GM13976 (cell line): ENCODE measurements at places on chromosomes 6 and 20.
A peak's percentile ranks its signal among the peaks of the same experiment; 100 is the strongest.

GRCh38 chr6:17417817-17418216 lies 24.4 kb downstream of the CAP2 start:
- no peak for DNase-seq

GRCh38 chr6:163872335-163872734 lies 457.8 kb downstream of the QKI start:
- no peak for DNase-seq

GRCh38 chr6:52376763-52377162 lies 14.8 kb downstream of the PAQR8 start:
- DNase-seq = no peak

DNA sequence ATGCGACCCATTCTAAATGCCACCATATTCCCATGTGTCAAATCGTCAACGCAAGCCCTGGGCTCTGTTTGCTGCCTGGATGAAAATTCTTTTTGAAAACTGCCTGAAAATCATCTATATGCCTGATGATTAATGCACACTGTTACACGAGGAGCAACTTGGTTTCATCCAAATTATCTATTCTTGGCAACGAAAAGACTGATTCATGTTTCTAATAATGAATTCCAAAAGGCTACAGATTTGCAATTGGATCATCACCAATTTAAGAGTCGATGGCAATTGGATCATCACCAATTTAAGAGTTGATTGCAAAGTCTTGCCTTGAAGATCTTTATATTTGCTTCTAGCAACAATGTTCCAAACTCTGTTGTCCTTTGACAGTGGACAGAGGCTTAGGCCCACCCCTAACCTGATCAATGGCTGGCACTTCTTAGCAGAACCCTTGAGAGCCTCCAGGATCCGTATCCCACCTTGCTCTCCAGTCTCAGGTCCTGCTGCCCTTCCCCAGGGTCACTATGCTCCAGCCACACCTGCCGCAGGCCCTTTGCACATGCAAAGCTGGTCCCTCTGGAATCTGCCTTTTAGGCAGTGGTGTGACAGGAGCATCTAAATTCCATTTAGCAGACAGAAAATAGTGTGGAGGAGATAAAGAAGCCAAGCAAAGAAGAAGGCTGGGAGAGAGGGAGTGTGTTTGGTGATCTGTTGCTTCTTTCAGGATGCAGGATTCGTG lies 460.9 kb upstream of the SULF2 start:
- DNase-seq = no peak

DNA sequence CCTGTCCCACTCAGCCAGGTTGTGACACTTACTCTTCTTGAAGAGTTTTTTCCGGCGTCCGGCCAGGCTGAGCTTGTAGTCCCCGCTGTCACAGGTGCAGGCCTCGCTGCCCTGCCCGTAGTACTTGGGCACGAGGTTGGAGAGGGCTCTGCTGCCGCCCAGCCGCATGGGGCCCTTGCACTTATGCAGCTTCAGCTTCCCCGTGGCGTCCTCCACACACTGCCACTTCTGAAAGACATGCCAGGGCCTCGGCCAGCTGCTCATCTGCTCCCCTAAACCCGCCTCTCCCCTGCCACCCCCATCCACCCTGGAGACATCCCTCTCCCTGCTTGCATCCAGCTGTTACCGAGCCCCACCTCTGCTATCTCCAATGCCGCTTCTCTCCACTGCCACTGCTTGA lies 113.1 kb downstream of the SULF2 start:
- peak; percentile 16 for DNase-seq

DNA sequence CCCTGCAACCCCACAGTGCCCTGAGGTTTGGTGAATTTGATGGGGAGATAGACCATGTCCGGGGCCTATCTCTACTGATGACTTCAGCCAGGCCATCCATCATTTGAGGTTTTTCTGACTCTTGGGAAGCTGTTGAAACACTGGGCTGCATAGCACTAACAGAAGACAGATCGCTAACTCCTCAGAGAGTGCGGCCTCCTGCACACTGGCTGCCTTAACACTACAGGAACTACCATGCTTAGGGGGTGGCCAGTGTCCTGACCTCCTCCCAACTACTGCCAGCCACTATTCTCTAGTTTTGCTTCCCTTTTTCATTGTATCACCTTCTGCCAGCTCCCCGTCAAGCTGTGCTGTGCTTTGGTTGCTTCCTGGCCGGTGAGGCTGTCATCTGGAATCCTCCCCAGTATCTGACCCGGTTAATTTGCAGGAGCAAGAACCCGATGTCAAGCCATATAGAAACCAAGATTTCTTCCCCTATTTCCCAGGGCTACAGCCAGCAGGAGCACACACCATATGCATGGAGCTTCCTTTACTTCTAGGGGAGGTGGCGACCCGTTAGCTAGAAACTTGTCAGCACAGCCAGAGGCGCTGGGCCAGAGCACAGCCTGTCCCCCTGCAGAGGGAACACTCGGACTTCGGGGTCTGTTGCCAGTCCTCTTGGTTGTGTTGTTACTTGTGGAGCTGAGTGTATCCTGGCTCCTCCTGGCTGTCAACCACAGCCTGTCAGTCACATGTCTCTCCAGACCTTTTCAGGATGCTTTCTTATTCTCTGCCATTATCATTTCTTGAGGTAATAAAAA lies 57.3 kb upstream of the TRAF3IP2 start:
- no peak for DNase-seq

- DNase-seq = no peak
Measured at GRCh38 chr6:79813143-79813850, 134.1 kb downstream of the ELOVL4 start.
